ENCODE measurements at places on chromosomes 3 and 15.

- DNase-seq, result no peak
Measured at GRCh38 chr3:71504250-71505036, 79.1 kb downstream of the FOXP1 start.

DNA sequence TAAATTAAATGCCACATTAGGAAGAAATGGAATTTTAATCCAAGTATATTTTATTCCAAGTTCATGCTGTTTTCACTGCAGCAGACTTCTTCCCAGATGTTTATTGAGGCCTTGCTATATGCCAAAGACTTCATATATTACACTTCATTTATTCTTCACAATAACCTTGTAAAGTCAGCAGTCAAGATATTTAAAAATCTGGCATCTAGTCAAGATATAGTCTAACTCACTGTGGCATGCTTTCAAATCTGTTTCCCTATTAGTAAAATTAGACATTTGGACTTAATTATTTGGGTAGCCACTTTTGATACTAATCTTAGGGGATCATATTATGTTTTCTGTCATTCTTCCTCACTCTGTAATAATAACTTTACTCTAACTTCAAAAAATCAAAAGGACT is 81.5 kb upstream of the VGLL3 start:
- DNase-seq, result no peak

DNA sequence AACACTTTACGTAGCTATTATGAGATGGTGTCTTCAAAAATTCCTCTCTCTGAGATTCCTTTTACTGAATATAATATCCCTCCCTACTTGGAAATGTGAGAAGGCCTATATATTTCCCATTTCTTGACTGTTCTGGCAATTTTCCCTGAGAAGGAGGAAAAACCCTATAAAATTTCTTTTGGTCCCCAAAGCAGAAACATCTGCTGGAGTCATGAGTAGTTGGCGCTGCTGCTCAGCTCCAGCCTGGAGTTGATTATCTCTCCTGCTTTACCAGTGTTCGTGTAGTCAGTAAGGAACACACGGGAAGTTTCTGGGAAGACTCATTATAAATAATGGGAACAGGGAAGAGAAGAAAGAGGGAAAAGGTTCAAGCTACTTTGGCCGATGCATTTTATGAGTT is 680.1 kb downstream of the EPHA3 start:
- DNase-seq, result no peak

DNA sequence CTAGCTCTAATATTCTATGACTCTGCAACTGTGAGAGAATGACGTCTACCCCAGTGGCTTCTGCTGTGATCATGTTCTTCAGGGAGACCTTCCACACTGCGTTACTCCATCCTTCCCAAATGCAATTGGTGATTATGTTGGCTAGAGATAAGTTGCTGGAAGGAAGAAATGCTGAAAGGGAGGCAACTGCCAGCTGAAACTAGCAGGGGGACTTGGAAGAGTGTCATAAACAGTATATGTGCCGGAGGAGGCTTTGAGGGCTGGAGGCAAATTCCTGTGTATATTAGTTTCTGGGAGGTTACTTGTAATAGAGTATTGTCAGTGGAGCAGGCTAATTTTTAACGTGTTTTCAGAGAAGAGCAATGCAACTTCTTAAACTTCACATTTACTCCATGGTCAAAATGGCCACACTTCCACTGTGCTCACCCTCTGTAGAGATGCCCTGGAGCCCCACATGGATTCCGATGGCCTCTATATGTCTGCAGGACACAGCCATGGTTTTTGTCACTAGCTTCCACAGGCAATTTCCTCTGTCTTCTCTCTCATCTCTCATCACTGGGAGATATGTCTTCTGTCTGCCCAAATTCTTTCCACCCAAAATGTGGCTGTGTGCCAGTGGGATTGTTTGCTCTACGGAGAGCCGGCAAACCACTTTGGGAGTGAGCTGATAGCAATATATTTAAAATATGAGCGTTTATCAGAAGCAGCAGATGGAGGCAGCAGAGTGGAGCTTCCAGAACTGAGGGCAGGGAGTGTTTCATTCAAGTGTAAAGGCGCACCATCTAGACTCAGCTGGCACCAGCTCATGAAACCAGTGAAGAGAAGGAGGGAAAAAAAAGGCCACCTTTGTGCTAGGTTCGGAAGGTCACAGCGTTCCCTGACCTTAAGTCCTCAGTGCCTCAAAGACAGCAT is 13.3 kb upstream of the CD47 start:
- no peak for DNase-seq

- no peak for DNase-seq
Measured at GRCh38 chr3:105904678-105905284, 36.0 kb upstream of the CBLB start.

GRCh38 chr3:134495980-134496379 is 10.1 kb downstream of the CEP63 start:
- no peak for DNase-seq

GRCh38 chr3:197749315-197749600 is 425 bp upstream of the FYTTD1 start:
- no peak for DNase-seq

DNA sequence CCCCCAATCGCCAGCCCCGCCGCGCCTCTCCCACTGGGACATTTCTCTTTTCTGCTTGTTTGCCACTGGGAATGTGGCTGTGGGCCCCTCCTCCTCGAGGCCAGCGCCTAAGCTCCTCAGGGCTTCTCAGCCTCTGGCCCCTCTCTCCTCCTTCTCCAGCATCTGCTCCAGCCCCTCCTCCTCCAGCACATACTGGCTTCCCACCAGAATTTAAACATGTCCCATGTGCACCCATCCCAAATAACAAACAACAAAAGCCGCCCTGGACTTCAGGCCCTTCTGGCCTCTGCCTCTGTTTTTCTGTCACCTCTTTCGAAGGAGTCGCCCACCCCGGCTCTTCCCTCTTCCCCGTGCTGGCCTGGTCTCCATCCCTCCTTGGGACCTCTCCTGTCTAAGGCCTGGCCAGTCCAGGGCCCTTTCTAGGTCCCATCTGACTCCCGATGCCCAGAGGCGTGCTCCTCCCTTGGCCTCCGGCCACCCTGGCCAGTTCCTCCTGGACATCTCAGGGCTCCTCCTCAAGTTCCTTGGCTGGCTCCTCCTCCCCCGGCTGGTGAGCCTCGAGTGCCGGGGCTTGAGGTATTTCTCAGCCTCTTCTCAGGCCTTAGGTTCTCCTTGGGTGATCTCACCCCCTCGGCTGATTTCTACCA is 94.6 kb upstream of the SLC6A6 start:
- DNase-seq, result no peak

GRCh38 chr3:124363476-124363875 is 366.8 kb upstream of the UMPS start:
- no peak for DNase-seq

- DNase-seq, result no peak
Measured at GRCh38 chr3:106825962-106826605, 551.2 kb upstream of the CCDC54 start.
